ENCODE measurements at places on chromosomes 1 and 21.
A peak's percentile ranks its signal among the peaks of the same experiment; 100 is the strongest.

GRCh38 chr1:2801535-2802291, at the start of gene TTC34:
TSS of gene TTC34 (minus strand) at chr1:2801693. CDS start at chr1:2800827, 866 bp downstream.
- peak; percentile 70 for DNase-seq

GRCh38 chr1:85282424-85282823, 6.0 kb upstream of the BCL10 start:
- DNase-seq, result no peak

DNA sequence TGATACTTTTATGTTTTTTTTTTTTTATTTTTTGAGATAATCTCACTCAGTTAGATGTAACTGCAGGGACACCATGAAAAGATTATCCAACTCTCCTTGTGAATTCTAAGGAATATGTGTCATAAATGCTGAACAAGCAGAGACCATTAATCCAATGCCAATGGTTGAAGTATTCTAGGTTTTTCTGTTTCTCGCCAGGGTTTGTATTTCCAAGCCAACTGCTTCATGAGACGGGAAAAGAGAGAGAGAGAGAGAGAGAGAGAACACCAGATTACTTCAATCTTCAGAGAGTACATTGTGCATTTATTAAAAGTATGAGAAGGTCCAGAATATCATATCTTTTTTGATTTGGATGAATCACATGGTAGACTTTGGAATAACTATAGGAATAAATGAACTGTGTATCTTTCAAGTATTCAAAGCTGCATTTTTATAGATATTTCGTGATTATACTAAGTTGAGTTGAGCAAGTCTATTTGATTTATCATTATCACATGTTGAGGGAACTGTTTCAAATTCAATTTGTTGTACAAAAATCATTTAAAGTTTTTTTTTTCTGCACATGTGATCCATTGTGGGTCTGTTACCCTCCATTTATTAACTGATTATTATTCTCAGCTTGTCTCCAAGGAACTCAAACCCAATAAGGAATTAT, 108.4 kb downstream of the PLA2G4A start:
- DNase-seq, result no peak

GRCh38 chr1:18176619-18177018, 69.0 kb downstream of the IGSF21 start:
- DNase-seq, result no peak

DNA sequence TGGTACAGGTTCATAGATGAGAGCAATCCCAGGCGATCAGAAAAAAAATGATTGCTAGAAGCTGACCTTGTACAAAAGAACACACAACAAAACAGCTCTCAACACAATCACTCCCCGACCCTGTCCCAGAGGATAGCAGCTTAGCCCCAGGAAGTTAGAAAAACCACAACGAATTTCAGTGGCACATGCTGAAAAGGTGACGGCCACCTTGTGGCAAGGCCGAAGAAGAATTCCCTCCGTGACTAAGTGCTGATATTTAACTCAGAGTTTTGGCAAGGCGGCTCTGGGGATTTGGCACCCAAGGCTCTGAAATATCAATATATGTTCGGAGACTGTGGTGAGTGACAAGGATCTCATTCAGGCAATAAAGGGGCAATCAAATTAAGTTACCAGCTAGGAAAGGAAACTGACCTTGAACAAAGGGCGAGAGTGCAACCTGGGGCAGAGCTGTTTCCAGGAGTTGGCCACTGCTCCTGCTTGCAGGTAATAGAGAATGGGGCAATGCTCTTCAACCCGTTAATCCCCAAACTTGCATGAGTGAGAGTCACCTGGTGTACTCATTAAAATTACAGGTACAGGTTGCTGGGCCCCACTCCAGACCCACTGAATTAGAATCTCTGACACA, 96.2 kb downstream of the BEND5 start:
- DNase-seq, result no peak

DNA sequence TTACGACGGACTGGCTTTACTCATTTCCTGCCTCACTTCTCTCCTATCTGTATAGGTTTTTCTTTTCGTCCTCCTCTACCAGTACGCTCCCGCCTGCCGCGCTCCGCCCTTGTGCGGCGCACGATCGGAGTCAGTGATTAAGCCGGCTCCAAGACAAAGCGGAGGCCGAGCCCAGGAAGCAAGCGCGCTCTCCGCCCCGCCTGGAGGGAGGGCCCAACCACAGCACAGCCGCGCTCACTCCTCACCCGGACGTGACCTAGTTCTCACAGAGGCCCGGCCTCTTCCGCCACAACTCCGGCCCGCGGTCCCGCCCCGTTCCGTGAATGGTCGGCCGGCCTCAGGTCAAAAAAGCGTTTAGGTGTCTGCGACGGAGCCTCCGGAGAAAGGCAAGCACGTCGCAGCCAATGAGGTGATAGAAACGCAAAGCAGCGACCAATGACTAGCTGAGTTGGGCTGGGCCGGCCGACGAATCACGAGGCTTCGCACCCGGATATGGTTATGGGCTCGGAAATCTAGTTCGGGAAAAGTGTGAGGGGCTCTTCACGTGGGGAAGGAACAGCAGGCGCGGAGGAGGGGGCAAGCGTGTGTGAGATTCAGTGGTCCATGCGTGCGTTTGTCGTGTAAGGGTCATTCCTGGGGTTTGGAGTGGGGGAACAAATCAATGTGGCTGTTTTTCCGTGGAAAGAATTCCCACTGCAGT, at the start of gene METTL13:
TSS of gene METTL13 (plus strand) at position 485 of the 700 bp plus-strand sequence. CDS start 308 bp downstream, outside the sequence.
- peak; percentile 99 for DNase-seq

DNA sequence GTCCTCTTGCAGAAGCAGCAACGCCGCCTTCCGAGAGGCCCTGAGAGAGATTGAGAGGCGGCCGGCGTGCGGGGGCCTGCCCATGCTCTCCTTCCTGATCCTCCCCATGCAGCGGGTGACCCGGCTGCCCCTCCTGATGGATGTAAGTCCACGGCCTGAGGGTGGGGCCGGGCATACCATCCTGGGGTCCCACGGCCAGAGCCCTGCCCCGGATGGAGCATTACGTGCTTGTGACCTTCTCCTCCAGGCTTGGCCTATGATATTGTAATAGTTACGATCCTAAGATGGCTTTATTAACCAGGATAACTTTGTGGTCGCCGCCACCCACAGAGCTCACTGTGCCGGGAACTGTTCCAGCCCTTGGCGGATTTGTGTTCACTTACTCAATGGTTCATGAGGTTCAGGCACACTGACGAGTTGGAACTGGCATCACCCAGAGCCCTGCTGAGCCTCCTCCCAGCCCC, 18.9 kb downstream of the ARHGEF16 start:
- DNase-seq, result no peak

GRCh38 chr1:114499478-114499877, 11.5 kb downstream of the TRIM33 start:
- no peak for DNase-seq

- no peak for DNase-seq
Observed at GRCh38 chr1:169527001-169527400, 41.3 kb upstream of the SLC19A2 start.

DNA sequence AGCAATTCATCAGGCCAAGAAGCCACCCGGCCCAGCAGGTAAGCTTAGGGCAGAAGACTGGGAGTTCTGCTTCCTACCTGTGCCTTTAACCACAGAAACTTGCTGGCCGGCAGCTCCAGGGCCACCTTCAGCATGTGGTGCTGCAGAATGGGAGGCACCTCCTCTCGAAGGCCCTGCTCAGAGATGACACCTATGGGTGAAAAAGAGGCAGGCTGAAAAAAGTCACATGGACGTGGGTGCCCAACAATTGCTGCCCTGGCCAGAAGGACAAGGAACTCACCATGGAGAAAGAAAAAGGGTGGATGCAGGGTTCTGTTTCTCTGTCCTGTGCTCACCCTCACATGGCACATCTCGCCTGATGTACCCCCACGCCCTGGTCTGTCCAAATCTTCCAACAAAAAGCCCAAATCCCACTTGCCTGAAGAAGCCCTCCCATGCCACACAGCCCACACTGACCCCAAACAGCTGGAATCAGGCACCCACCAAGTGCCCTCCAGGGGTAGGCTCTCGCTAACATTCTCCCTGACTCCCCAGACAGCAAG, 33.0 kb downstream of the URB1 start:
- DNase-seq, result no peak

DNA sequence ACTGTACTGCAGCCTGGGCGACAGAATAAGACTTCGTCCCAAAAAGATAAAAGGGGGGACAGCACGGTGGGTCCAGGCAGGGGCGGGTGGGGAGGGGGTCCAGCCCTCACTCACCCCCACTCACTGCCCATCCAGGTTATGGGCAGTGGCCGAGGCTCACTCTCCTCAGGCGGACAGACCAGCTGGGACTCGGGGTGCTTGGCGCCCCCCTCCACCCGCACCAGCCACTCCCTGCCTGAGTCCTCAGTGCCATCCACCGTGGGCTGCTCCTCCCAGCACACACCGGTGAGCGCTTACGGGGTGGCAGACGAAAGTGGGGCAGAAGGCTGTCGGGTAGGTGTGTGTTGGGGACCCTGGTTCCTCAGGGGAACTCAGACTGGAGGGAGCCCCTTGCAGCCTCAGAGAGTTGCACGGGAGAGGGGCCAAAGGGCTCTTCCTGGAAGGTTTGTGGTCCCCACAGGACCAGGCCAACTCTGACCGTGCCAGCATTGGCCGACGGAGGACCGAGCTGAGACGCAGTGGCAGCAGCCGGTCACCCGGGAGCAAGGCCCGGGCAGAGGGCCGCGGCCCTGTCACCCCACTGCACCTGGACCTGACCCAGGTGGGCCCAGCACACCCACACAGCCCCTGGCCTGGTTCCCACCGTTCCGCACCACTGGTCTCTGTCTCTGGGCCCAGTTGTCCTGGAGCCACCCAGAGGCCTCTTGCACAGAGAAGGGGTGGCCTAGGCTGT, 6.6 kb downstream of the PLEKHN1 start:
- no peak for DNase-seq

DNA sequence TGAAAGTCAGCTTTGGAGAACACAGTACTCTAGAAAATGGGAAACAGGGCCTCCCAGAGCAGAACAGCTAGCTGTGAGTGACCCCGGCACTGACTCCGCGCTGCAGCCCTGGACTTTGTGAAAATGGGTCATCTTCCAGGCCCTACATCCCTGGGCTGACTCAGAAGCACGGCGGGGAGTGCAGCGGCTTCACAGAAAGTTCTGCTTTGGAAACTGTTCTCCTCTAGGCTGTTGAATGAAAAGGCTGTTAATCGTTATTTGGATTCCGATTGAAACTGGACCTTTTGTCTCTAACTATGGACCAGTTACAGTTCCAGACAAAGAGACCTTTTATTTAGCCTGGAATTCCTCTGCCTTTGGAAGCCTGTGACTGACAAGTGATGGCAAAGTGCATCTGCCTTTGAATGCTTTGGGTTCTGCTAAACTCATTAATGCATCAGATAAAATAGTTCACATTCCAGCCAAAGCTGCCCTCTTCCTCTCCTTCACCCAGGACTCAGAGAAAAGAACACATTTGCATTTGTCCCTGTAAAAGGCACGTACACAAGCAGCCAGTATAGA, 144.9 kb upstream of the HOOK1 start:
- DNase-seq, result no peak

GRCh38 chr1:53614231-53615021, 124.5 kb downstream of the GLIS1 start:
- no peak for DNase-seq

GRCh38 chr1:72119491-72119890, 162.8 kb downstream of the NEGR1 start:
- DNase-seq, result no peak

DNA sequence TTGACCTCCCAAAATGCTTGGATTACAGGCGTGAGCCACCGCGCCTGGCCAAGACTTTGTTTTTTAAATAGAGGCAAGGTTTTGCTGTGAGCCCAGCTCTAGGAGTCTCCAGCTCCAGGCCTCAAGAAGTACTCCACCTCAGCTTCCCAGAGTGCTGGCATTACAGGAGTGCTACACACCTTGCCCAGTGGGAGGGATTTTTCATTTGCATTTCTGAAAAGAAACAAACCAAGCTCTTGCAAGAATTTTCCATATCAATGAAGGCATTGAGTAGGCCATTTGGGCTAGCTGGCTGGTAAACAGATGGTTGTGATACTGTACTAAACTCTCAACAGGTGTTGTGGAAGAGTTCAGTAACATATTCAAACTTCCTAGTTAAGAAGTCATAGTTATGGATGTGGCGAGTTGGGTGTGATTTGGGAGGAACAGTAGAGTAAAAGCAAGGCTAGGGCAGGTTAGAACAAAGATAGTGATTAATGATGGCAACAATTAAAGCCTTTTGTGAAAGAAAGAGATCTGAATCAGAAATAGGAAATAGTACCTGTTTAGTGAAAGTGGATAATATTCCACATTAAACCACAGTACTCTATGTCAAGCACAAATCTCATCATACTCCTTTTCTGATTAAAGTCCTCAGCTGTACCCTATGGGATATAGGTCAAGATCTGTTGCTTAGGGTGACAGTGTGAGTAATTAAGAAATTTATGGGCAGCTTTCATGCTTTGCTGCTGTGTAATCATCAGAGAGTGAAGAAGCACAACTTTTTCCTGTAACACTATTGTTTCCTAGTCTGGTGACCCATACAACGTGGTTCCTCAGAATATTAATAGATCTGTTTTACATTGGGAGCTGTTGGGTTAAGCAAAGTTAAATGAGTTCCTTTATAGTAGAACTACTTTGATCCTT, 10.7 kb downstream of the AKIRIN1 start:
- no peak for DNase-seq

DNA sequence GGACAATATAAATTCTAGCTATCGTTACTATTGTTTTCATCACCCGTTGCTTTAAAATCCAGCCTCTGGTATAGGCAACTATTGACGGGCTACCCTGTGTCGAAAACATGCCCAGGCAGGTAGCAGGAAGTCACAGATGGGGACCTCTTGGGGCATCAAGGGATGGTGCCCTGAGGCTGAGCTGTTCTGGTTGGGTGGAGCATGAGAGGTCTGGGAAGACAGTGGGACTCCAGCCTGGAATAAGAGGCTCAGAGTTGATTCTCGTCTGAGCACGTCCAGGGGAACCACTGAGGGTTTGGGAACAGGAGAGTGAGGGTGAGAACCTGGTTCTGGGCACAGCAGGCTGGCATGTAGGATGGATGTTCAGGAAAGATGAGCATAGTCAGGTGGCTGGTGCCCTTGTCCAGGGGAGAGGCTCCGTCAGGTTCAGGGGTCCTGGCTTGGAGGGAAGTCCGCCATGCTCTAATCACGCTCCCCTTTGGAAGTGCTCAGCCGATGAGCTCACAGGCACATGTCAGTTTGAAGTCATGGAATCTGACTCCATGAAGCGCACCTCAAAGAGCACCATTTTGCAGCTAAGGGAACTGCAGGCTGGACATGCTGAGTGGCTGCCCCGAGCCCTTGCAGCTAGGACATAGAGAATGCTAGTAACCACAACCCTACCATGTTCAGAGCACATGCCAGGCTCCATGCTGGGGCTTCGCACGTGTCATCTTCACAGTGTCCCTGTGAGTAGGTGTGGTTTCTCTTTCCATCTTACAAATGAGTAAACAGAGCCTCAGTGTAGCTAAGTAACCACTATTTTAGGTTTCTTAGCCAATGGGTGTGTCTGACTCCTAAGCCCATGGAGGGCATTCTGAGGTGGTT, 21.0 kb downstream of the PCSK9 start:
- no peak for DNase-seq

- DNase-seq, result no peak
Observed at GRCh38 chr1:230427094-230427876, 1.2 kb upstream of the PGBD5 start.

- no peak for DNase-seq
Observed at GRCh38 chr1:66532214-66532613, 1.7 kb upstream of the SGIP1 start.

DNA sequence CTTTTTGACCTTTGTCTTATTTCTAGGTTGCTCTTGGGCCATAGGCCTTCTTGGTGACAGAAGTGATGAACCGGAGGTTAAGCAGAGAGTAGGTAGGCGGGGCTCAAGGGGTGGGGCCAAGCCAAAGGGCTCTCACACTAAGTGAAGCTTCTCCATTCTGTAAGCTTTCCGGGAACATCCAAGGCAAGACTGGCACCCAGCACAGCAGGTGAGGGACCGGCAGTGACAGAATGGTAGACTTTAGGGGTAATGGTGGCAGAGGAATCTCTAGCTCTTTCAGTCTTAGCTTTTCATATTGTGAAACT, at the start of gene TNFAIP8L2:
TSS of gene TNFAIP8L2 (plus strand) at position 135 of the 305 bp plus-strand sequence. CDS start 2,049 bp downstream, outside the sequence.
- DNase-seq, result peak; percentile 87

- DNase-seq, result no peak
Observed at GRCh38 chr1:55632906-55633305, 417.7 kb upstream of the USP24 start.

Measured in activated CD4-positive, alpha-beta memory T cell treated with anti-CD3 and anti-CD28 coated beads, Interleukin-2, amount 10 ng/mL, durations not matched to agents 7 days and 5 days (primary cell).